ENCODE measurements at places on chromosomes 7 and 10.

- DNase-seq, result no peak
These were observed 43.9 kb downstream of the KCNH2 start for GRCh38 chr7:150934045-150934766.

DNA sequence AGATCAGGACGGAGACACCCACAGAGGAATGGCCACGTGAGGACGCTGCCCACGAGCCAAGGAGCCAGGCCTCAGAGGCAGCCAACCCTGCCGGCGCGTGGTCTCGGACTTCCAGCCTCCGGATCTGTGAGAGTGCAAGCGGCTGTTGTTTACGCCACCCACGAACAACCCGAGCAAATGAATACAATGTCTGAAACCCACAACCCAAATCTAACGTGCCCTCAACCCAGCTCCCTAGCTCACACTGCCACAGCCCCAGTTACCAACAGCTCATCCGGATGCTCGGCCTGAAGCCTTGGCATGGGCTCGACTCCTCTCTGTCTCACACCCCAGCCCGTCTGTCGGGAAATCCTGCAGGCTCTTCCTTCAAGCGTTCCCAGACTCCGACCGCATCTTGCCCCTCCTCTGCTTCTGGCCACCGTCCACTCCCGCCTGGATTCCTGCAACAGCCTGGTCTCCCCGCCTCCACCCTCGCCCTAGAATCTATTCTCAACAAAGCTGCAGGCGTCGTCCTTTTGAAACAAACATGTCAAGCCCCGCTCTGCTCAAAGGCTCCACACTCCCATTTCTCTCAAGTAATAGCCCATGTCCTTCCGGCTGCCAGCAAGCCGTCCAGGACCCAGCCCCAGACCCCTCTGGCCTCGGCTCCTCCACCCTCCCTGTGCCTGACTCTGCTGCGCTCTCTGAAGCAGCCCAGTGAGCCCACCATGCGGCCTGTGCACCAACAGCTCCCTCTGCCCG lies 35.3 kb downstream of the STK32C start:
- no peak for DNase-seq

DNA sequence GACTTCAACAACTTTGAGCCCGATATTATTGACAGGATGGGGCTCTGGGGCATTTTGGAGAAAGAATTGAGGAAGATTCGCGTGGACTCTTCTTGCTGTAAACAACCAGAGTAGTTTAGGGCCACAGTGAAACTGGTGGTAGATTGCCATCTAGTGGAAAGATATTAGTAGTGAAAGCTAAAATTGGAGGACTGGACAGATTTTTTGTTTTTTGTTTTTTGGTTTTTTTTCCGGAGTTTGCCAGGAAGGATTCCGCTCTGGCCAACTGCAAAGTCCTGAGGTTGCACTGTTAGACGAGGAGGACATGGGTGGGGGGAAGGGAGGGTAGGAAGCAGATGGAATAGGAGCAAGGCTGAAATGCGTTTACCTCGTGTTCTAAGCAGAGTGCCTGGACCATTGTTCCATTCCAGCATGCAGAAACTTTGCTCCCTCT lies 11.7 kb downstream of the NOBOX start:
- no peak for DNase-seq

GRCh38 chr10:91247360-91248111 lies 27.1 kb downstream of the PCGF5 start:
- no peak for DNase-seq

DNA sequence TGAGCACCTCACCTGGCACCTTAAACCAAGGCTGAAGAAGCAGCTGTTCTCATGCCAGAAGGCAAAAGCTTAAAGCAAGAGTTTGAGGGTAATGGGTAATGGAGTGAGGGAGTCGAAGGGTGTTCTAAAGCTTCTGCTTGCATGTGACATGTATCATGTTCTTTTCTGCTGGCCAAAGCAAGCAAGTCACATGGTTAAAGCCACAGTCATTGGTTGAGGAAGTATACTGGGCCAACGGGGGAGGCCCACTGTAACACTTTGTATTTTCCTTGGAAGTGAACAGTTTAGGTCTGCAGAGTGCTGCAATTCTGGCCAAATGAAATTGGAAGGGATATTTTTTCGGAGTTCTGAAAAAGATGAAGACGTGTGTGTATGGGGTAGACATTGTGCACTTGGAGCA lies 75.7 kb downstream of the REEP3 start:
- no peak for DNase-seq

DNA sequence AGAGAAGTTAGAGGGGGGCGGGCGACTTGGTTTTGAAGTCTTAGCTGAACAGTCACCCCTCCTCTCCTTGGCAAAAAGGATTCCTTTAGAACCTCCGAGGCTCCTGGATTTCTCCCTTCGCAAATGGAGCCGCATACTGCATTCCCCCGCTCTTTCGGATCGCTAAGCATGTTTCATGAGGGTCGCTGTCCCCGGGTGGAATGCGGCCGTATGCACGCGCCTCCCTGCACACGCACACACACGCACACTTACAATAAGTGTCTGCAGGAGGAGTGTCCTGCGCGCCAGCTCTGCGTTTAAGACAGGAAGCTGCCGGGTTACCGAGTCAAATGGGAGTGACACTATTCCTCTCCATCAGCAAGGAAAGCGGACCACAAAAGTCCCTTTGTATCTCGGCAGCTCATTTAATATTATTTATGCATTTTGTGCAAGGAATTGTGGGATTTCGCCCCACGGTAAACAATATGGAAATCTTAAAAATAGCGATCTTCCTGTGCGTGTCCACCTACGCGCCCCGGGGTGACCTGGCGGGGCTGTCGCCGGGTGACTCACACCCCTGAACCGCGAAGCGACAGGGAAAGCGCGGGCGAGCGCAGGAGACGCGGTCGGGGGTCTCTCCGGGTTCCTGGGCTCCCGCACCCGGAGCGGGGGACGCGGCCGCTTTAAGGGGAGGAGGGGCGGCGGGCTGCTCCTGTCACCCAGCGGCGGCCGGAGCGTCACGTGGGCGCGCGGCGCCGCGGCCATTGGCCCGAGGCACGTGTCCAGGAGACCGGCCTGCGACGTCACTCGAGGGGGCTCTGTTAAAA lies 988 bp upstream of the EN2 start:
- DNase-seq, result no peak

DNA sequence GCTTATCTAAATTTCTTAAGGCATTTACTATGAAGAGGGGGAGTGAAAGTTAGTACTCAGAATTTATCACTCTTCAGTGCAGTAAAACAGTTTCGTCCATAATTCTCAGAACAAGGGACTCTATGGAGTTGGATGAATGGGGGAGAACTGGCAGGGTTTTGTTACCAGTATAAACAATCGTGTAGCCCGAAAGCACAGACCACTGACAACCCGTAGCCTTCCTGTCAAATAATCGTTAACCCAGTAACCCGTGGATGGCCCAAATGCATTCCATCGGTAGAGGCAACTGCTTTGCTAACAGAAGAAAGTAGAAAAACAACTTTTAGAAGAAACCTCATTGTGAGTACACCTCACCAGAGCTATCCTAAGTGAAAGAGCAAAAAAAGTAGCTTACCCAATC lies 583.9 kb downstream of the NXPH1 start:
- DNase-seq, result no peak

DNA sequence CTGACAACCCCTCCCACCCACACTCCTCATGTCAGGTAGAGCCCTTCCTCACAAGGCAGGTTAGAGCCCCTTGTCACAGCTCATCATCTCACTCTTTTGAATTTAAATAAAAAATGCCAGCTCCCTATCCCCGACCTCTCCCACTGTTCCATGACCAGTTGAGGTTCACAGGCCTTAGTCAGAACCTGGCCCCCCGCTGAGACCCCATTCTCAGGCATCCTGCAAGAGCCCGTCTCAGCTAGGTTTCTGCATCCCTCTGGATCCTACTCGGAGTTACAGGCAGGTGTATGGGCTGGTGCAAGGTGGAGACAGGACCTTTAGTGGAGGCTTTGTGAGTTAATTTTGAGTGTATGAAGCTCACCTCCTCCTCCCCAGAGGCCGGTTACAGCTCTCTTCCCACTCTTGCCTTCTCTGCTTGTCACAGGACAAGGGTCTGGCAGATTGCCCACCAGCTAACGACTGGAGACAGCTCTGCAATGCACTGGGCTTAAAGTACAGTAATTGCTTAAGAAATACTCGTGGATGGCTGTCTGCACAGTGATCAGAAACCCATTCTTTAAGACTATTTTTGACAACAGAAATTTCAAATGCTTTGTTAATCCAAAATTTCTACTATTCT lies 394.9 kb upstream of the DPP6 start:
- DNase-seq, result no peak
